ENCODE measurements at places on chromosomes 5 and 9.
A peak's percentile ranks its signal among the peaks of the same experiment; 100 is the strongest.

DNA sequence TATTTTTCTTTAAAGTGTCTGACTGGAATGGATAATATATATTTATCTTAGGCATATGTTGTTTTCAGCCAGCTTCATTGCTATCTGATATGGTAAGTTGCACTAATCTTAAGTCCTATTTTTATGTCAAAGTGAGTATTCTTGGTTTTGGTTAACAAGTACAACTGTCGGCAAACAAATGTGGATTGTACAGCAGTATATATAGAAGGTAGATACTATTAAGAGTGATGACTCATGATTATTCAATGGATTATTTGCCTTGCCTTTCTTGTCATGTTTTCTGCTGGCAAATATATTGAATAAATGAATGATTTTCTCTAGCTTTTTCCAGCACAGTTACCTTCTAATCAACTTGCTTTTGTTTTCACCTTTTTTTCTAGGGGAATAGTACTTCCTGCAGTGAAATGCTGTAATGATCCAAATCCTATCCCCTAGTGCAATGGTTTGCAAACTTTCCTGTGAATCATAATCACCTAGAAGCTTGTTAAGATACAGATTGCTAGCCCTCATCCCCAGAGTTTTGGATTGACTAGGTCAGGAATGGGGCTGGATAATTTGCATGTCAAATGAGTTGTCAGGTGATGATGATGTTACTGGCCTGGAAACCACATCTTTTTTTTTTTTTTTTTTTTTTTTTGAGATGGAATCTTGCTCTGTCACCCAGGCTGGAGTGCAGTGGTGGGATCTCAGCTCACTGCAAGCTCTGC is 60.8 kb upstream of the ARRDC3 start:
- DNase-seq = no peak

GRCh38 chr5:169876386-169876785 is 103.9 kb downstream of the INSYN2B start:
- peak; percentile 33 for DNase-seq

DNA sequence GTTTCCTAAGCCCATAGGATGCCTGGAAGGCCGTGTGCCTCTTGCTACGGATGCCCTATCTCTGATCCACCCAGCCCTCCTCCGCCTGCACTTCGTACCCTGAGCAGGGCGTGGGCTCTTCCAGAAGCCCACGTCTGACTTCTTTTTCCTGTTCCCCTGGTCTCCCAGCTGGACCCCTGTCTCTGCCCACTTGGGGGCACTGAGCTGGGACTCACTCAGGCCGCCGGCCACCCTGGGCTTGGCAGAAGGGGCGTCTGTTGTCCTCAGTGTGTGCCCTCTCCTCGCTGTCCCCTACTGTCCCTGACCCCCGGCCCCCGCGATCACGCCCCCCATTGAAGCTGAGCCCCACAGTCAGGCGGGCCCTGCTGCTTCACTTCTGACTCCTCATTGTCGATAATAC is 22.0 kb upstream of the RXRA start:
- no peak for DNase-seq

- peak; percentile 46 for DNase-seq
These were observed 9.7 kb downstream of the SH3TC2 start for GRCh38 chr5:149053072-149053695.

DNA sequence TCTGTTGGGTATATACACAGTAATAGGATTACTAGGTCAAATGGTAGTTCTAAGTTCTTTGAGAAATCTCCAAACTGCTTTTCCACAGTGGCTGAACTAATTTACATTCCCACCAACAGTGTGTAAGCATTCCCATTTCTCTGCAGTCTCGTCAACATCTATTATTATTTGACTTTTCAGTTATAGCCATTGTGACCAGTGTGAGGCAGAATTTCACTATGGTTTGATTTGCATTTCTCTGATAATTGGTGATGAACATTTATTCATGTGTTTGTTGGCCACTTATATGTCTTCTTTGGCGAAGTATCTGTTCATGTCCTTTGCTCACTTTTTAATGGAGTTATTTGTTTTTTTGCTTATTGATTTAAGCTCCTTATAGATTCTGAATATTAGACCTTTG is 596.2 kb upstream of the DAB2 start:
- DNase-seq = no peak

GRCh38 chr9:82601293-82601771 is 461.6 kb downstream of the RASEF start:
- DNase-seq = no peak

DNA sequence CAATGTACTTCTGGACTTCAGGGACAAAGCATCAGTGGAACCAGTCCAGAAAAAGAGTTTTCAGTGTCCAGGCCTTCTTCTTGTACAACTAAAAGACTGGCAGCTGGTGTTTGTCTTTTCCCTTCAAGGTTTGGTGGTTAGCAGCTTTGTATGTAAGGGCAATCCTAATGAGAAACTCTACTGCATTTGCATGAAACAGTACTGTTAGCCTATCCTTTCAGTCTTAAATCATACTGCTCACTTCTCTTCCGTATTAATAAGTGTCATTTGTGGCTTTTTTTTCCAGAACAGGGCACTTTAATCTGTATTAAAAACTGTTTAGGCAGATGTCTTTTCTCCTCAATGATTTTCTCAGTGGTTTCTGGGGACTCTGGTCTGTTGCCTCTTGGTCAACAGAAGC is 48.9 kb downstream of the FAM174A start:
- DNase-seq = no peak

DNA sequence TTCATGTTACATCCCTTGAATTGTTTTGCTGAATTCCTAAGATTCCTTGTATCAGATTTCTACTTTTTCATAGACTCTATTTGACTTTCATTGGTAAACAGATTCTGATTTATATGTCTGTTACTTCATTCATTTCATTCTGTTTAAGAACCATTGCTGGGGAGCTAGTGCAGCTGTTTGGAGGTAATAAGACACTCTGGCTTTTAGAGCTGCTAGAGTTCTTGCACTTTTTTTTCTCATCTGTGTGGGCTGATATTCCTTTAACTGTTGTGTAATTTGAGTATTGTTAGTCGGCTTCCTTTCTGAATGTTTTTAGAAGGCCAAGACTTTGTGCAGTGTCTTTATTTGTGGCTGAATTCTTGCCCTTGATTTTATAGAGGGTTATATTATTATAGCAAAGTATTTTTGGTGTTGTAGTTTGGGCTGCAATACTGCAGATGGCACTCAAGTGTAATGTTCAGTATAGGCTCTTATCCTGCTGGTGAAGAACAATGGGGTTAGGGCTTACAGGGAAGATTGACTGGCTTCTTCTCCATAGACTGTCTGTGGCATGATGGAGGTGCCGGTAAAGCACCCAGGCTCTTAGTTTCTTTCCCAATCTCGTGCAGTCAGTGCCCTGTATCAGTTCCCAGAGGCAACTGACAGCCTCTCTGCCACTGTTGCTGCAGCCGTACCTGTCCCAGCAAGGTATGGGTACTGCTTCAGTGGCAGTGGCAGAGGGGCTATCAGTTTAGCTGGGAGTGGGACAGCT is 162.2 kb downstream of the OXCT1 start:
- peak; percentile 46 for DNase-seq

DNA sequence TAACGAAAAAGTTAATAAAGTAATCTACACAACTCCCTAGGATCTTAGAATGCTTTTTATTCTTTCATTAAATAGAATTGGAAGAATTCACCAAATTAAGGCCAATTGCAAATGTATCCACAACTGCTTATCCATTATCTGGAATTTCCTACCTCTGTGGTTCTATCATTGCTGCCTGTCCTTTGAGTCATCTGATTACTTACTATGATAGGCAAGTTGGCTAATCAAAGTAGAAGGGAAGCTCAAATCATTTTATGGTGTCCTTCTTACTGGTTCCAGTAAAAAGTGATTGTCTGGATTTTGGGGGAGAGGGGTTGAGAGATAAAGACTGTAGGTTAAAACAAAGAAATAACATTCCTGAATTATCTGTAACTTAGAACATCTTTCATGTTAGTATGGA is 161.4 kb upstream of the GNA14 start:
- DNase-seq = no peak

DNA sequence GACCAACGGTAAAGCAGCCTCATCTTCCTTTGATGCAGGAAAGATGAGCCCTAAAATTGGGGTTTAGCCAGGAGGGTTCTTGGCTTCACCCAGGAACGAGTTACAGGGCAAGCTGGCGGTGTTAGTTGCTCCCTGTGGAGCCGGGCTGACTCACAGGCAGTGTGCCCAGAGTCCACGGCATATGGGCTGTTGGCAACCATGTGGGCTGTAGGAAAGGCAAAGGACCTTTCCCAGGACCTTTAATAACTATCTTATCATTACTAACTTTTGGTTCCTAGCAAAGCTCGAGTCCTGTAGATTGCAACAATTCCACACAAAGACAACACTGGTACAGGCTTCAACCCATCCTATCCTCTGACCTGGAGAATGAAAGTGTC is 29.8 kb upstream of the CLPTM1L start:
- no peak for DNase-seq

DNA sequence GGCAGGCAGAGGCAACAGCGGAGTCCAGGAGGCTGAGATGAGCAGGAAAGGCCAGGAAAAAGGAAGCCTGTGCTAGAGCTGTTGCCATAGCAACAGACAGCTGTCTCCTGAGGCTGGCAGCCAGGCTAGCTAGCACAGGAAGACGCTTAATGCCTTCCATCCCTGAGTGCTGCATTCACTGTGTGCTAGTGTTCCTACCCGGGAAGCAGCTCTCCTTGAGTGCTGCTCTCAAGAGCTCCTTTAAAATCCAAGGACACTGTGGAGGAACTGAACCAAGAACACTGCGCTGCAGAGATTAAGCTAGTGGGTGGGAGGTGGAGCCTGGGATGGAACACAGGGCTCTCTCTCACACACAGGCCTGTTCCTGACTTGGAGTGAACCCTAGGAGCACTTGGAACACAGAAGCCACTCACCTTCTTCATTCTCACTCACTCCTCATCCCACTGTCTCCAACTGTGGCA is 53.5 kb upstream of the IL7R start:
- DNase-seq = peak; percentile 77

- no peak for DNase-seq
These were observed 102.9 kb downstream of the BOD1 start for GRCh38 chr5:173513521-173513991.

GRCh38 chr9:37117956-37118355 is 2.4 kb upstream of the ZCCHC7 start:
- no peak for DNase-seq

DNA sequence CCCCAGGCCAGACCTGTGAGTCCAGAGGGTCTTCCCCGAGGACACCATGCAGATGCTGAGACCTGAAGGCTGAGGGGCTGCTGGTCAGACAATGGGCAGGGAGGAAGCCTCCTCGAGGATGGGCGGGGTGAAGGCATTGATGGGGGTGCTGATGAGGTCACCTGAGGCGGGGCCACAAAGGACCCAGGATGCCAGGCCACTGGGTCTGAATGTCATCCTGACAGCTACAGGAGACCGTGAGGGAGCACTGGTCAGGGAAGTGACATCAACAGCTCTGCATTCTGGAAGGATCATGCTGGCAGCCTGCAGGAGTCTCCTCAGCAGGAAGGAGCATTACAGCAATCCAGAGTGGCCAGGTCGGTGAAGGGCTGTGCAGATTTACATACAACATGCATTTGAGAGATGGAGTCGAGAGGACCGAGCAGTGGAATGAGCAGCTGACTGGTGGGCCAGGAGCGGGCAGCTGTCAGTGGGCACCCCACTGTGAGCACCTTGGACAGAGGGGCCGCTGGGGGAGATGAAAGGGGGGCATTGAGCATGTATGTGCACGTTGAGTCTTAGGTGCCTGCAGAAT is 77.7 kb upstream of the ADAMTS2 start:
- no peak for DNase-seq

Data from AG08396 (cell line).